ENCODE measurements at places on chromosomes 5 and 9.

DNA sequence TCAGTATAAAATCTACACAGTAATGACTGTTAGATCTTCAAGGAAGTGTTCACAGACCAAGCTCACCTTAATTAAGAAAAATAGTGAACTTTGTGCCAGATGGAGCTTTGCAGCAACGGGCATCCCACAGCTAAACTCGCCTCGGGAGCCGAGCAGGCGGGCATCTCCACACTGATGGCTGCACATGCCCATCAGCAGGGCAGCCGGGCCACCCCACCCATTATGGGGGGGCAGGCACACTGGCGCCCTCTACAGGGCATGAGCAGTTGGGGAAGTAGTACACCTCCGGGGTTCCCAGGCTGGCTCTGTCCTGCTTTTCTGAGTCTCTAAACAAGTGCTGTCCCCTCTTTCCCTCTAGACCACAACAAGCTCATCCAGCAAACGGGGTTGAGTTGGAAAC lies 21.6 kb downstream of the ANKS6 start:
- DNase-seq = peak; percentile 74

GRCh38 chr9:35842795-35843194 lies 13.8 kb downstream of the TMEM8B start:
- DNase-seq = no peak

DNA sequence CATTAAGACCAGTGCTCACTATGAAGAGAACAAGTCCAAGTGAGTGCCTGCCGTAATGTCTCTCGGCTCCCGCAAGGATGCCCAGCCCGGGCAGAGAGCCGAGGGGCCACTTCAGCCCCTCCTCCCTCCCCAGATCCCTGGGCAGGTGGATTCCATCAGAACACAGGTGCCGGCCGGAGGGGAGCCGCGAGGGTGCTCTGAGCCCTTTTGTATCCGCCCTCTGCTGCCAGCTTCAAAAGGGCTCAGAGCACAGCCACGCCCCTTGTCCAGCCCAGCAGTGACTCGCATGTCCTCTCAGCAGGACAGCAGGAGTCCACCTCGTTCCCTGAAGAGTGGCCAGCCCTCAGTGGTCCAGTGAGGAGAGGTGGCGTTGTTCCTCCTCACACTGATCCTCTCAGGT lies 43.9 kb downstream of the CYFIP2 start:
- no peak for DNase-seq

DNA sequence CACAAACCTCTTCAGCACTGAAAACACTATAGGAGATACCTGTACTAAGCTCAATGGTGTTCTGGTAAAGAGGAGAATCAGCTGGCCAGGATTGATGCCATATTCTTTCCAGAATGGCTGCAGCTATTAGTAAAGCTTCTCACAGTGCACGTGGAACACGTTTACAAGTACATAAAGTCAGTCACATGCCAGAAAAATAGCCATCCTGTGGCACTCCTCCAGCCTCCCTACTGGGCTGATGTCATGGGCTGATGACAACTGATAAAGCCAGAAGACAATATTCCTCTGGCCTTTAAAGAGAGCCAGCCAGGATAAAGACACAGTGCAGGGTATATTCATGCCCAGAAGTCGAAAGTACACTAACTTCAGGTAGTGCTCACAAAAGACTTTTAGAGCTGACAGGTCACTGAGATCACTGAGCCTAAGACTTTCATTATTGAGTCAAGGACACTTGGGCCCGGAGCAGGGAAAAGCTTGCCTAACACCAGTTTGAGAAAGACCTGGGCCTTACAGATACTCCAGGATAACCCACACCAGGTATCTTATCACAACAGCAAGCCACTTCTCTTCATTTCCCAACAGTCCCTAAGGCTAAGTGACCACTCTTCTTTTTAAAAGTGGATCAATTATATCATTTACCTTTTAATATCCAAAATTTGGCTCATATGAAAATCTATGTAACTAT lies 29.4 kb downstream of the ABITRAM start:
- no peak for DNase-seq

DNA sequence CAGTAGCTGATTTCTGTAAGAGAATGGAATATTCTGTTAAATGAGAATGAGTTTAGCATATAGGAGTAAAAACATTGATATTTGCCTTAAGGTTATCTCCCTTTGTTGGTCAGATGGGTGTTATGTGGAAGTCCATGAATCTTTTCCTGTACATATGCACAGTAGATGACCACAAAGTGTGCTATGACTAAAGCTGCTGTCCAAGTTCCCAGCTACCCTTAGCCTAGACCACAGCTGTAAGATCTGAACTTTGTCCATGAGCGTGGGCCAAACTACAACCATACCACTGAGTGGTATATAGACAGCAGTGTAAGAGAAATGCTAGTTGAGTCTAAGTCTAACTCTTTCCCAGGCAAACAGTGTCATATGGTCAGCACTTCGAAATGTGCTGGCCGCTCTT lies 48.8 kb downstream of the CD180 start:
- no peak for DNase-seq

Measured in GM03348 (cell line).